ENCODE measurements at places on chromosomes 2 and 18. TPM values are rescaled to one million over a fixed set of nuclear protein-coding genes. Genes with fewer than 3 reads are reported as not detected.
A peak's percentile ranks its signal among the peaks of the same experiment; 100 is the strongest.

- DNase-seq, result no peak
Measured at GRCh38 chr18:13007248-13007560, 16.0 kb downstream of the CEP192 start.

DNA sequence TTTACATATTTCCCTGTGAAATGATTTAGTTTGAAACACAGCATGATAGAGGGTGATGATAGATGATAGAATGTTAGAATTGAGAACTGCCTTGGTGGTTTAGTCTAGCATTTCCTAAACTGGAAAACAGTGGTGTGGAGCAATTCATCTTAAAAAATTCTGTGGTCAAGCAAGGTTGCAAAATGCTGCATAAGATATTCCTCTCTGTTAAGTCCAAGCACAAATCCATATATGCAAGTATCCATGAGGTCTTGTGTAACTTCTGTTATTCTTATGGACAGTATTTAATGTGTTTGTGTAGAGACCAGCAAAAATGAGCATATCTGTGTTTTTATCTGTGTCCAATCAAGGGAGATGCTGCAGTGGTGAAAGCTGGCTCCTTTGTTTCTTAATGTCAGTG lies 30.0 kb downstream of the CPS1 start:
- DNase-seq, result no peak

The TRIB2 gene
- total RNA-seq, result not detected

DNA sequence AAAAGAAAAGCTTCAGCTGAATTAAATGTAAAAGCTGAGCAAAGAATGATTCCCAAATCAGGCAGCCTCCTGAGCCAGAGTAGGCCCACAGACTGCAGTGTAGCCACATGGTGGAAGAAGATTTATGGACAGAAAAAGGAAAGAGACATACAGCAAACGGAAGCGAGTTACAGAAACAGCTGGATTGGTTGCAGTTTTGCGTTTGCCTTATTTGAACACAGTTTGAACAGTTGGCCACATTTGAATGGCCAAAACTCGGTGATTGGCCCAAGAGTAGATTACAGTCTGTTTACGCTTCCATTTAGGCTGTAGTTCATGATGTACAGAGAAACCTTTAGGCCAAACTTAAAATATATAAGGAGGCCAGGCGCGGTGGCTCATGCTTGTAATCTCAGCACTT lies 35.1 kb downstream of the SH2D6 start:
- DNase-seq, result no peak

- no peak for DNase-seq
Measured at GRCh38 chr2:66897691-66898150, 462.8 kb downstream of the MEIS1 start.

- no peak for DNase-seq
Measured at GRCh38 chr18:76881744-76882143, 59.4 kb downstream of the ZNF236 start.

The PDCD1 gene
- total RNA-seq, result not detected

DNA sequence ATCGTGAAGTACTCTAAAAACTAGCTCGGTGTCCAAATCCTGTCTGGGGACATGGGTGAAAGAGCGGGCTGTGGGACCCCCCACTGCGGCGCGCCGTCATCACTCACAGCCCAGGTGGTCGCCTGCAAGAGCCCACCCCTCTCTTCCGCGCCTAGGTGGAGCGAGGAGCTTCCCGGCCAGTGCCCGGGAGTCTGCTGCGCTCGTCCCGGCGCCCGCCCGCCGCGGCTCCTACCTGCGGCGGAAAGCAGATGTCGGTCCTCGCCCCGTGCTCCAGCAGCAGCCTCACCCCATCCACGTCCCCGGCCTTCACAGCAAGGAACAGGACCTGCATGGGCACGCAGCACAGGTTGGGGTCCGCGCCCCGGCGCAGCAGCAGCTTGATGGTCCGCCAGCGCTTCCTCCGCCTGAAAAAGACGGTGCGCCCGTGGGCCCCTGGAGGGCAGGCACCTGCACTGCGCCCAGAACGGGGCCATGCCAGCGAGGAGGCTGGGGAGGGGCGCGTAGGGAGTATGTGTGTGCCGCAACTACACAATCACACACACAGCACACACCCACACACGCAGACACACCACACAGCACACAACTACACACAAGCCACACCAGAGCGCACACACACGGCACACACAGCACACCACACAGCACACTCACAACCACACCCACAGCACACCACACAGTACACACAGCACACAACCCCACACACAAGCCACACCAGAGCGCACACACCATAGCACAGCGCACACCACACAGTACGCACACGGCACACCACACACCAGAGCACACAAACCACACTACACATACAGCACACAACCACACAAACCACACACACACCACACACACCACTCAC lies 37.4 kb downstream of the ANKMY1 start:
- DNase-seq, result no peak

The NPHP1 gene
- 29.2 TPM for total RNA-seq

- no peak for DNase-seq
Measured at GRCh38 chr2:46336283-46336959, 39.2 kb downstream of the EPAS1 start.

GRCh38 chr18:3360211-3360610 lies 89.8 kb upstream of the TGIF1 start:
- no peak for DNase-seq

The ALK gene
- not detected for total RNA-seq

DNA sequence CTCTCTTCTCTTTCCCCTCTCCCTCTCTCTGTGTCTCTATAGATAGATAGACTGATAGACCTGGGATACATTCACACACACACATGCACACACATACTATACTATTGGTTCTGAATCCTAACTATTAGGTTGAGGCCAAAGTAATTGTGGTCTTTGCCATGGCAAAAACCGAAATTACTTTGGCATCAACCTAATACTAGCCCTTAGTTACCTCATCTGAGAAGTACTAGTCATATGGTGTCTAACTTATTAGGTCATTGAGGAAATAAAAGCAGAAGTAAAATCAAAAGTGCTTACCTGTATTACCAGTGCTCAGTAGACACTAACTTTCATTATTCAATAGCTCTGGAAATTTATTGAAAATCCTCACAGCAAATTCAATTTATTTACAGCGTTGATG lies 451.5 kb downstream of the EPHA4 start:
- no peak for DNase-seq

GRCh38 chr2:148209603-148210002 lies 188.7 kb downstream of the MBD5 start:
- peak; percentile 22 for DNase-seq

The NEU2 gene
- total RNA-seq, result not detected

- DNase-seq, result no peak
Measured at GRCh38 chr2:33287507-33288005, 188.9 kb upstream of the RASGRP3 start.

The ARHGAP28 gene
- total RNA-seq, result 0.46 TPM

The GPR39 gene
- total RNA-seq, result 15.7 TPM

The ATRAID gene
- 308 TPM for total RNA-seq

DNA sequence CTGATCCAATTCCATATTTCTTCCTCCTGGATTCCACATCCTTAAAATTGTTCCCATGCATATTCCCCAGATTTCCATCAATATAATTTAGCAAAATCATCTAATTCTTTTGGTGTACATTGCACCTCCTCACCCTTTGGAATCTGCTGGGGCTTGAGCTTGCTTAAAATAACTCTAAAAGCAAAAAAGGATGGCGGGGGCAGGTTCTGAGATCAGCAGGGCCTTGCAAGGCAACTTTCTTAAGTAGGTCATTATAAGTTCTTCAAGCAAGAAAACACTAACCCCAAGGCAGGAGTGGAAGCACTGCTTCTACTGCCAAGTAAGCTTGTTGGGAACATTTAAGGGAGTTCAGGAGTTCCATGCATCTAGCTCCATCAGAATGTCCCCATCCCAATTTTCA lies 254.3 kb upstream of the CCDC68 start:
- DNase-seq, result no peak

GRCh38 chr2:182359990-182360662 lies 66.7 kb downstream of the PDE1A start:
- DNase-seq, result peak; percentile 12

DNA sequence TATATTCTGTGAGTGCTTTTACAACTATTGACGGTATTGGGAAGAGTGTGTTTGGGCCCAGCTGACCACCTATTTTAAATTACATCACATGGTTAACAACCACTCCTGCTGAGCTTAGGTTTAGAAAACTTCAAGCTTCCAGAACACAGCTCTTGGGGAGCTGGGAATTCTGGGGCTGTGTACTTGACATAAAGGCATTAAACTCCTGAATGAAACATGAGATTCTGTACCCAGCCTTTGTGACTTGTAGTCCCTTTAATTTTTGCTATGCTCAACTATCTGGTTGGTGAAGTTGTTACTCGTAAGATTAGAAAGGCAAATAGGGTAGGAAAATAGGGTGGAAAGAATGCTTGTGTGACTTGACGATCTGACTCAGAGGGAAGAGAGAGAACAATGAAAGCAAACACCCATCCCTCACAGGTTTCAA lies 66.9 kb downstream of the LTBP1 start:
- DNase-seq, result no peak

- no peak for DNase-seq
Measured at GRCh38 chr2:15788830-15789229, 151.5 kb upstream of the MYCN start.

DNA sequence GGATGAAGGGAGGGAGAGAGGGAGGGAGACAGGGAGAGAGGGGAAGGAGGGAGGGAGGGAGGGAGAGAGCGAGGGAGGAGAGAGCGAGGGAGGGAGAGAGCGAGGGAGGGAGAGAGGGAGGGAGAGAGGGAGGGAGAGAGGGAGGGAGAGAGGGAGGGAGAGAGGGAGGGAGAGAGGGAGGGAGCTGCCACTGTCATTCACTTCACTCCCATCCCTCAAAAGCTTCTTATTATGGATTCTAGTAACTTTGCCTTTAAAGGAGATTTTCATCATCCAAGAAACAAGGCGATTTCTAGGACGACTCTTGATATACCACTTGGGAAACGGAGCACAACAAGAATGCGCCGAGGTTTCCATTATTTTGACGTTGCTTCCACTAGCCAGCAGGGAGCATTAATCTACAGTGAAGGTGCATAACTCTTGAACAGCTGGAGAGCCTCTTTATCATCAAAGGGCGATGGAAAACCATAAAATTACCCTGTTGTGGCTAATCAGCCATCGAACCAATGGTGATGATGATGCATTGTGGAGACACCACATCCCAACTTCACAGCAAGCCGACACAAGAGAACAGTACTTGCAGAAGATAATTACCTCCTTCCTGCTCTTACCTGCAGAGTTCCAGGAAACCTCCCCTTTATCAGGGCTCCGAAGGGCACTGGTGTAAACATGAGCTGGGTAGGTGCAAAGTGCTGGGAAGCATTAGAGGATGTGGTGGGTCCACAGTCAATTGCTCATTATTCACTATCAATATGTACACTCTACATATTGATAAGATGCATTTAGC lies 130.5 kb downstream of the EIPR1 start:
- no peak for DNase-seq

The TTC39C gene
- 2.7 TPM for total RNA-seq

DNA sequence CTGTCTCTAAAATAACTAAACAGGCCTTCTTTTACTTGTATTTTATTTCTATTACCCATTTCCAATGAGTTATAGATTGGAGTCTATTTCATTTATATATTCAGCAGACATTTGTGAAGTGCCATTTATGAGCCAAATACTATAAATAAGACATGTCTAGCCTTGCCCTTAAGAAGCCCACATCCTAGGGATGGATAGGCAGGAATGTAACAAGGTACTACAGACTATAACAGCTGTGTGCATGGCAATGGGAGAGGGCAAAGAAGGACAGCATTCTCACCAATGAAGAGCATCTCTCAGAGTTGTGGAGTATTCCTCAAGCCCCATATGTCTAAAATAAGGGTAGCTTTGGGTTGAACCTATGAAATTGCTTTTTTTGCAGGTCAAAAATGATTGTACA lies 161.9 kb upstream of the RASGRP3 start:
- no peak for DNase-seq

The SOS1 gene
- 8.7 TPM for total RNA-seq

GRCh38 chr2:73640511-73640911 lies 1.7 kb downstream of the NAT8 start:
- no peak for DNase-seq

GRCh38 chr18:51639541-51639940 lies 442.1 kb upstream of the MEX3C start:
- no peak for DNase-seq

The ACKR3 gene
- 27.2 TPM for total RNA-seq

DNA sequence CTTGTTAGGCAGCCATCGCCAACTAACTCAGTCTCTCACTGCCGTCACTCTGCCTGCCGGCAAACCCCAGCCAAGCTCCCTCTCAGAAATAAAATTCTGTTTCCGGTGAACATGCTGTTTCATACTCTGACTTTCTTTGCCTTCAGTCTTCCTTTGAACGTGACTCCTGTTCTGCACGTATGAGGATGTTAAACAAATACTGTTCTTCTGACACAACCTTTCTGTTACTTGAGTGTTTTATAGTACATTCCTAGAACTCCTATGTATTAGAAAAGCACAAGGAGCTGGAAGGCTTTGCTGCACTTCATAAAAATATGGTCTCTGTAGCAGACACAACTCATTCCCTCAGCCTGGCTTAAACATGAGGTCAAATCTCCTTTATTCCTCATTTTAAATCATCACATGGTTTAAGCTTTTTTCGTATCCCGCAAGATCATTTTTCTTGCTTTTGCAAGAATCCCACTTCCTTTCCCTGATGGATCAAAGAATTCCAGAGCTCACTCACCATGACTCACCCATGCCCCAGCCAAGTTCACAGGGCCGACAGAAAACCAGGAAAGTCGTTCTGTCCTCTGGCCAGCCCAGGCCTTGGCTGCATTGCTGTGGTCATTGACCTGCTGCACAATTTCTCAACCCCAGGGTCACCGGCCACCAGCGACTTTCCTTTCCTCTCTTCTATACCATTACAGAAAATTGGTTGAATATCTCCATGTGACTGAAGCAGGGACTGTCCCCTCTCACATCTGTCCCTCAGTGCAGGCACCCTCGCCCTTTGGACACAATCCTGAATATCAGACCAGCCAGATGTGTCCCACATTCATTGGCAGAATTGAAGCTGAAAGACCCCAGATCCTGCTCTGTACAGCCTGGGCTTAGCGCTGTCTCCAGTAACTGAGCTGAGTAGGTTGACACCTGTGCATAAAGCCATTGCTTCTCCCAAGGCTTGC lies 183.1 kb upstream of the ARL4C start:
- peak; percentile 69 for DNase-seq

DNA sequence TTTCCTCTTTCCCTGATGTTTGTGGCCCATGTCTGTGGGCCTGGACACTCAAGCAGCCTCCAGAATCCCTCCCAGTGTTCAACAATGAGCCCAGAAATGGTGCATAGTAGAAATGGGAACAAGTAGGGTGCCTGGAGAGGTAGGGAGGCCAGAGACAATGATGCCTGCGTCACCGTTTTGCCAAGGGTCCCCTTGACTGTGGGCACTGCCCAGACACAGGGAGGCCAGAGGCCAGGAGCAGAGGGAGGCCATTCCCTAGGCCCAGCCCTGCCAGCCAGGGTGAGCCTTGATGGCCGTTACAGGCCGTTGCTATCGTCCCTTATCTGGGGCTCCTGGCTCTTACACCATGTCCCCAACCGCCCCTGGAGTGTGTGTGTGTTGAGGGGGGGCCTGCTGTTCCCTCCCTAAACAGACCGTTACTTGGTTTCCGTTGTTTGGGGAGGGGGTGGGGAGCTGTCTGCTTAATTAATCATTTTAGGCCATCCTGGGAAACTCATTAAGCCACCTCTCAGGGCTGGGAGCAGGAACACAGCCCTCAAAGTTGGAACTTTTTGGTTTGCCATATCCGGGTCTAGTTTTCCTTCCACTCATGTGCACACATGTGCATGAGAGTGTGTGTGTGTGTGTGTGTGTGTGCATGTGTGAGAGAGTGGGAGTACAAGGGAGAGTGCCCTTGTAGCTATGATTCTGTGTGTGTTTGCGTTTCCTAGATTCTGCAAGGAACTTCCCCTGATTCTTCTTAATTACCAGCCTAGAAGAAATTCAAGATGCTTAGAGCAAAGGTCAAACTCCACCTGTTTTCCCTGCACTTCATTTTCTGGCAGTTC lies 135.2 kb upstream of the HAAO start:
- DNase-seq, result no peak
